Activated T-helper 1 cell treated with anti-CD3 and anti-CD28 coated beads, Interleukin-2, amount 50 U/mL, for 16 hours (primary cell): ENCODE measurements at places on chromosomes 2 and 18.

DNA sequence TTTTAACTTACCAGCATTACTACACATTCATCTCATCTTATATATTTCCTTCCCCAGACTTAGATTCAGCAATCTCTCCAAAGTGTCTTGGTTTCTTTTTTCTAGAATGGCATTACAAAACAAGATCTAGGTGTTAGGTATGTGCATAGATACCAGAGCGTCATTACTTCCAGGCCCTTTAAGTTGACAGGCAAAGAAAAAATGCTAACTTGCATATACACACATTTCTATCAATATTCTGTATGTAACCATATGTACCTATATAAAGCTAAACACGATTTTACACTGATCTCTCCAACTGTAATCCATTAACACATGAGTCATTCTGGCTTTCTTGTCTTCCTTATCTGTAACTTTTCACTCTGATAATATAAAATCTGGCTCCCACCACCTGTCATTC is 503.8 kb upstream of the NRXN1 start:
- no peak for DNase-seq

DNA sequence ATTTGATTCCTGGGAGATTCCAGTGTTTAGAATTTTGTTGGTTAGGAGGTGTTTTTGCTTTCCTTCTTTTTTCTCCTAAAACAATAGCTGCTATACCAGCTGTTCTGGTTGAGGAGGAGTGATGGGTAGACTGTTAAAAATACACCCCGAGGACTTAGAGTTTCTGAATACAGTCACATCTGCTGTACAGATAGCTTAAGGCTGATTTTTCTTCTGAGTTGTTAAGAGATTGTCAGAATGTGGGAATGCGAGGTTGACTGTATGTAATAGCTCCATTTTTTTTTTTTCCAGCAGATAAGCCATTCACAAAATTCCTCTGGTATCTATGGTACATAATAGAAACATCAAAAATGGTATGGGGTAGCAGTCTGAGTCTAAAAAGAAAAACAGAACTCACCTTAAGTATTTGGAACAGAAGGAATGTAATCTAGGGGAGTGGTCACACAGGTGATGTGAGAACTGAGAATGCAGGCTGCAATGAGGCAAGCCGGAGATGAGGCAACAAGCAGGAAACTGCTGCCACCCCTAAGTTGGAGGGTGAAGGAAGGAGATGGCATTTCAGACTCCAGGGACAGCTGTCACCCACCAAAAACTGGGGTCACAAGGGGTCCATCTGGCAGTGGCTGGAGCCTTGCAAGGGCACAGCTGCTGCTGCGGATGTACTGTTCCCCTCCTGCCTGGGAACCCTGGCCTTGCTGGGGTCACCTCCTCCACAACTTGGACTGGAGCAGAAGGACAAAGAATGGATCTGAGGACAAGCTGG is 2.4 kb downstream of the DGKD start:
- DNase-seq: no peak

DNA sequence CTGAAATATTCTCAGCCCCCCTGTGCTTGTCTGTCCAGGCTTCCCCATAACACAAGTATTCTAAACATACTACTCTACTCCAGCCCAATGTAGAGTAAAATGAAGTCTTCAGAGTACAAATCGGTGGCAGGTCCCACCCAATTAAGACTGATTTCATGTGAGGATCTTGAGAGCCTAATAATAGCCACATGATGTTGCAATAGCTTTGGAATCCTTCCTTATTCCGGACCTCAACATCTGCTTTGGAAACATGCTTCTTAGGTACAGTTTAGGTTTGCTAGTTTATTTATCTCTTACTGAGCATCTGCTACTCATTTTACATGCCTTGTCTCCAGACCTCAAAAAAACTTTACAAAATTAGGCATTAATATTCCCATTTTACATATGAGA is 207.3 kb upstream of the RAB6C start:
- no peak for DNase-seq

GRCh38 chr18:9421901-9422327 is 53.4 kb upstream of the RALBP1 start:
- no peak for DNase-seq

DNA sequence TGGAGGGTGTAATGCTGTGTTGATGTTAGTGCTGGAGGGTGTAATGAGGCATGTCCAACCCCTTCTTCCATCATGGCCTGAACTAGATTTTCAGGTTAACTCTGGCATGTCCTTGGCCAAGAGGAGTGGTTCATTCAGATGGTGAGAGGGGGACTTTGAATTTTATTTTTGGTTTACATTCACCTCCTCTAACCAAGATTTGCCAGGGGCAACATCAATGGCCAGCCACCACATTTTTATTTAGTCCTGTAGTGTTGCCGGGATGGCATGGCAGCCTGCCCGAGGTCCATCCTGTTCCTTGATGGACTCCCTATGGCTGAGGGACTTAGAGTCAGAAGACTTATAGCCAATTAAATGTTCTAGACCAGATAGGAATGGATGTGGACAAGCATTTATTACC is 484.6 kb upstream of the HS6ST1 start:
- no peak for DNase-seq

DNA sequence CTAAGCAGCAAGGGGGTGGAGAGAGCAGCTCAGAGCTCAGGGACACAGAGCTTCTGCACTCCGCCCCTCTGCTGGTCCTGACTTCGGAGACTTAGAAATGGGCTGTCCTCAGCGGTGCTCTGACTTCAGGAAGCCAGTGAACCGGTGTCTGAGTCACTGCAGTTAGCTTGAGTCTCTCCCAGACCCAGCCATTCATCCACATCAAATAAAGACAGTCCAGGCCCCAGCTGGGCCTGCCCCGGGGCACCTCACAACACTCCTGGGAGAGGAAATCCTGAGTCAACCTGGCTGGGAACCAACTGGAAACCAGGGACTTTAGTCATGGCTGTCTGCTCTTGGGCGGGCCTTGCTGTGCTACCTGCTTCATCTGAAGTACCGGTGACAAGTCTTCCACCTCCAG is 5.4 kb upstream of the ITGB6 start:
- DNase-seq: no peak

DNA sequence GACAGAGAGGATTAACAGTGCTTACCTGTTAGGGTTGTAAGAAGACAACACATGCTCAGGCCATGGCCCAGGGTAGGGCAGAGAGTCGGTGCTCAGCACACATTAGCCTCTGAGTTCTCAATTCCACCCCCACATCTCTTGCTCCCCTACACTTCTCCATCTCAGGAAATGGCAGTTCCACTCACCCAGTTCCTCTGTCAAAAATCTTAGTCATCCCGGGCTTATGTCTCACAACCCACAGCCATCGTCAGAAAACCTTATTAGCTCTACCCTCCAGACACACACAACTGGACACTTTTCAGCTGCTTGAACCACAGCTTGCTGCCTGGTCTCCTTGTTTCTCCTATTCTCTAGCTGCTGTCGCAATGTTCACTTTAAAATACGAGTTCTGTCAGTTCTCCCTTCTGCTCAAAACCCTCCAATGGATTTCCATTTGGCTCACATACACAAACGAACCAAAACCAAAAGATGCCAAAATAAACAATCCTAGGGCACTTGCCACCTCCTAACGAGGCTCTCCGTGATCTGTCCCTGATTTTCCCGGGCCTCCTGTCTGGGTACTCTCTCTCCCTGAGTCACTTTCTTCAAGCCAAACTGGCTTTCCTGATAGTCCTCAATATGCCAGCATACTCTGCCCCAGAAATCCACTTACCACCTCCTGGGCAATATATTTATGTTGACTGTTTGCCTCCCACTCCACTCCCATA is 89.7 kb downstream of the KCTD1 start:
- no peak for DNase-seq

GRCh38 chr2:75513616-75514170 is 47.0 kb downstream of the EVA1A start:
- DNase-seq: no peak

- no peak for DNase-seq
Measured at GRCh38 chr2:30398084-30398873, 48.8 kb upstream of the LCLAT1 start.

- DNase-seq: no peak
Measured at GRCh38 chr18:70337139-70337972, 48.5 kb downstream of the SOCS6 start.

- no peak for DNase-seq
Measured at GRCh38 chr2:133843551-133843950, 275.3 kb upstream of the NCKAP5 start.

DNA sequence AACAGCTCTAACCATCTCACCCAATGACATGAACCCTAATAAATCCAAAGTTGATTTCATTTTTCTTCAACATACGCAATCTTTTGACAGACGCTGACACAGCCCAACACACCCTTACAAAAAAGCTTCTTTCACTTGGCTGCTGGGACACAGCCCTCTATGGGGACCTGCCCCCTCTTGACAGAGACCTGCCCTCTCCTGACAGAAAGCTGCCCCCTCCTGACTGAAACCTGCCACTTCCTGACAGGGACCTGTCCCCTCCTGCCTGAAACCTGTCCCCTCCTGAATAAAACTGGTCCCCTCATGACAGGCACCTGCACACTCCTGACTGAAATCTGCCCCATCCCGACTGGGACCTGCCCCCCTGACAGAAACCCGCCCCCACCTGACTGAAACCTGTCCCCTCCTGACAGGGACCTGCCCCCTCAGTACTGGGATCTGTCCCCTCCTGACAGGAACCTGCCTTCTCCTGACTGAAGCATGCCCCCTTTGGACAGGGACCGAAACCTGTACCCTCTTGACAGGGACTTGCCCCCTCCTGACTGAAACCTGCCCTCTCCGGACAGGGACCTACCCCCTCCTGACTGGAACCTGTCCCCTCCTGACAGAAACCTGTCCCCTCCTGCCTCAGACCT is 87.9 kb downstream of the PXDN start:
- no peak for DNase-seq

DNA sequence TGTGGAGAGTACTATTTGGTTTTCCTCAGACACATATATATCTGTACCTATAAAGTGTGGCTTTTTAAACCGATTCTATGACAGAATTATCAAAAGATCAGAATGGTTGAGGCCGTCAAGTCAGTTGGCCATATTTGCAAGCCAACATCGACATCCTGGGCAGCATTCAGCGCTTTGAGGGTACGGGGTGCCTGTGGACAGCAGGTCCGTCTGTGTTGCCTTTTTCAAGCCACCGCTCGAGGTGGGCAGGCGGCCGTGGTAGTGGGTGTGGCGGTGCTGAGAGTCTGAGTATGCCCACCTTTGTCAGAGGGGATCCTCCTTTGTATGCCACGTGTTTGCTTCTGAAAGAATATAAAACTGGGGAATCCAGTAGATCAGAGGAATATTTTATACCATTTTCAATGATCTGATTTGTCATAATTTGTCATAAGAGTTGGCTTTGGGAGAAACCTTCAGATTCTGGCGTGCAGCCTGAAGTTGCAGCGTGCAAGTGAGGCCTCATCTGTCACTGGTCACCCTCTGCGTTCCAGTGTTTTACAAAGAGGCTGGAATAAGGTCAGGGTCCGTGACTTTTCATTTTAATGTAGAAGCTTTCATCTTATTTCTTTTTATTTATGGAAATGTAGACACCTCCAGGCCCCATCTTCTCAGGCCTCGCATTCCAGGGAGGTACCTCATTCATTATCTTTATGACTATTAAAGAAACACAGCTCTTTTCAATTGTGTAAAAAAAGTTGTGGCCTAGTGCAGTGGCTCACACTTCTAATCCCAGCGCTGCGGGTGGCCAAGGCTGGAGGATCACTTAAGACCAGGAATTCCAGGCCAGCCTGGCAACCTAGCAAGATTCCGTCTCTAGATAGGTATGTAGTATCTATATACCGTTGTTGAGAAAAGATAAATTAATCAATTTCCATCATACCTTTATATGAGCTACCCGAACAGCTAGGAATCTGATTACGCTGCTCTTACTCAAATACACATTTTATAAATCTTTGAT is 37.8 kb upstream of the RBM44 start:
- no peak for DNase-seq

DNA sequence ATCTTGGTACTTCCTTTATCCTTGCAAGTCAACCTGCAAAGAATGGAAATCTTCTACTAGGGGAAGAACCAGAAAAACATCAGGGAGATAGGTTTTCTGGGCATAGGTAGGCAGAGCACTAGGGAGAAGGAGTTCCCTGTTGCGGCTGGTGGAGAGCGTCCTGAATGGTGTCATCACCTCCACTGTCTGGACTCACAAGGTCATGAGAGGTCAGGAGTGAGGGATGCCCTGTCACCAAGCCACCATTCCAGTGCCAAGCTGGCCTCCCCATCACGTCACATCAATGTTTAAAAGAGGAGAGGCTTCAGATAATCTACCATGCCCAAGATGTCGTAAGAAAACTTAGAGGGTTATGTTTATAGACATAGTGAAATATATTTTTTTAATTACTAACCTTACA is 72.1 kb downstream of the BCL2 start:
- no peak for DNase-seq

- DNase-seq: no peak
Measured at GRCh38 chr2:219286436-219287115, 7.4 kb downstream of the DNAJB2 start.

DNA sequence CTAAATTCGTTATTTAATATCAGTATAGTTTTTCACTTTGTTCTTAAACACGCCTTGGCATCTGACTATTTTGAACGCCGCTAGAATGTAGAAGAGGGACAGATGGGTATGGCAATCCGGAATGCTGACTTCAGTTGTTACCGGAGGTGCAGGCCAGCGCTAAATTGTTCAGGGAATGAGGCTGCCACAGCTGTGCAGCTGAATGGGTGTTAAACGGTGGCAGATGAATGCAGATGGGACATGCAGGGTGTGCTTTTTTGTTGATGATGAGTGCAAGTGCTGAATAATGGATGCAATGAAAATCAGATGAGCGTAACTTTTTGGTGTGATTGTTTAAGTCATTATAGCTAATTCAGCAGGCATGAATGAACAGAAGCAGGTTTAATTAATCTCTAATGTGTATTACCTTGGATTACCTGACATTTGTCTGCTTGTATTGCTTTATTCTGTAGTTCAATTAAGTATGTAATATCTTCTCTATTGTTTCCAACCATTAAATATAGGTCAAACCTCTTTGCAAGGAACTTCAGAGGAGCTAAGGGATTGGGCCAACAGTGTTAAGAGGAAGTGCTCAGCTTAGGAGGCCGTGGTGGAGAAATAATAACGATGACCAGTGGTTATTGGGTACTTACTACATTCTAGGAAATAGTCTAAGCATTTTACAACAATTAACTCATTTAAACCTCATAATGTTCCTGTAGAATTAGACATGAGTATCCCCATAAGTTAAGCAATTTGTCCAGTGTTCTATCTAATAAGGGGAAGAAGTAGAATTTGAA is 11.9 kb upstream of the CREG2 start:
- DNase-seq: no peak

- no peak for DNase-seq
Measured at GRCh38 chr2:208653383-208653782, 246.8 kb downstream of the PTH2R start.
